AG08396 (cell line): ENCODE measurements at places on chromosomes 4 and X.

GRCh38 chr4:42642101-42642797 is 14.7 kb downstream of the ATP8A1 start:
- no peak for DNase-seq

DNA sequence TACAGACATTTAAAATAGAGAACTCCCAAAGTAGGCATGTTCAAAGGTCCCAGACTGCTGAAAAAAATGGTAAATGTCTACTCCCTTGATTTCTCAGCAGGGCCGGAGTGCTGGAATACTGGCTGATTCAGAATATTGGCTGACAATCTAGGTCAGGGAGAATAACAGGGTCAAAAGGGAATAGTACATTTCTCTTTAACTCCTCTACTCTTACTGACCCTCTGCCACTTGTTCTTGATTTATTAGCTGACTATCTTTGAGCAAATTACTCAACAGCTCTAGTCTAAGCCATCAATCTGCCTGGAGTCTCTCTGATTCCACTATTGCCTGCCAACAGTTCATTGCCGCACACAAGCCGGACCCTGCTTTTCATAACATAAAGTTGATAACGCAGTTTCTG is 19.7 kb upstream of the NWD2 start:
- no peak for DNase-seq

GRCh38 chr4:183960046-183960420 is 54.9 kb downstream of the STOX2 start:
- peak; percentile 38 for DNase-seq

DNA sequence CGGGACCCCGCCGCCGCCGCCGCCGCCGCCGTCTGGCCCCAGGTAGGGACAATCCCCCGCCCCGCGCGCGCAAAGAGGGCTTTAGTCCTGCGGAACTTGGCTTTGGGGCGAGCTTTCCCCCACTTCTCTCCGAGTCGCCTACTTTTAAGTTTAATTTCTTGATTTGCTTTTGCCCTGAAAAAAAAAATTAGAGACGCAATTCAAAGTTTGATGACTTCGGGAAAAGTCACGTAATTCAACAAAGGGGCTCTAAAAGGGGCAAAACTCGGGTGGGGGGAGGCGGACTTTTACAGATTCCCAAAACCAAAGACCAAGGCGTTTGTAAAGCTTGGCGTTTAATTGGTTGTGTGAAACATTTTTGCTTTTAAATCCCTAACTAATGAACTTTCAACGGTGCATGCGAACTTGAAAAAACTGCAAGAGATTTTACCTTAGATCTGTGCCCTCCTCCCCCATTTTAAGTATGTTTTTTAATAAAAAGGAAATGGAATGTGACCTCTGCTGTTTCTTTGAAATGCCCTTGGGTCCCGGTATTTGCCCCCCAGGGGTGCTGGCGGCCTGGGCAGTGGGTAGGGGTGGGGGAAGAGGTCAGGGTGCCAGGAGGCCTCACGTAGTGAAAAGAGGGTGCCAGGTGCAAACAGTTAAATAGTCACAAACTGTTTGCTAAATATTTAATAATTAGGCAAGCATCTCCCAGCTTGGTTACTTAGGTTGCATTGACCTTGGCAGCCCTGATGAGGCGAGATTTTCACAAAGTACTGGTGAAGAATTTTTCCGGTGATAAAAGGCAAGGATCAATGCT is 209.7 kb downstream of the NWD2 start:
- DNase-seq: no peak

GRCh38 chr4:184415071-184415470 is 59.3 kb downstream of the IRF2 start:
- no peak for DNase-seq

GRCh38 chr4:10704430-10704810 is 19.9 kb upstream of the CLNK start:
- DNase-seq: no peak

DNA sequence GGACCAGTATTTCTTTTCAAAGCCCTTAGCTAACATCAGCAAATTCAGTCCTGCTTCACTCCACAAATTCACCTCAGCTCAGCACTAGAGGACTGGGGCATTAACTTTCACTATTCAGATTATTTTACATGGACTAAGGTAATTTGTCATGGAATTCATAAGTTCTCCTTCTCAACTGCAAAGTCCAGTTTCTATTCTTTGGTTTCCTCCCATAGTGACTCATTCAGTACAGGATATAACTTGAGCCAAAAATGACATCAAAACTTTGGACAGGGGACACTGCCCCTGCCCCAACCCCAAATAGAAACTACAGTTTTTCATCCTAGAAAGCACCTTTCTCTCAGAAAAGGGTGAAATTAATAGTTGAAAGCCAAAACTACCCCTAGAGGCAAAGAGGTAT is 52.7 kb downstream of the COX7B2 start:
- no peak for DNase-seq

DNA sequence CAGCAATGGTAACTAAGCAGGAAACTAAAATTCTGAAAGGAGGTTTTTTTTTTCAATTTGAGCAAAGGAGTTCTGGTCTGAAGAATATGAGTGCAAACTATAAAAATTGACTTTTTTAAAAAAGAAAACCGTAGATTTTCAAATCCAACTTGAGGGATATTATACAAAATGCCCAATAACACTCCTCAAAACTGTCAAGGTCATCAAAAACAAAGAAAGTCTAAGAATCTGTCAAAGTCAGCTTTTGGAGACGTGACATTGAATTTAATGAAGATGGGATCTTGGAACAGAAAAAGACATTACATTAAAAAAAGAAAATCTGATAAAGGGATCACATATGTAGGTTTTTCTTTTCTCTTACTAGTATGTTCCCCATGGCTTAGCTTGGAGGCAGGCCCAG is 40.4 kb upstream of the AR start:
- DNase-seq: no peak

DNA sequence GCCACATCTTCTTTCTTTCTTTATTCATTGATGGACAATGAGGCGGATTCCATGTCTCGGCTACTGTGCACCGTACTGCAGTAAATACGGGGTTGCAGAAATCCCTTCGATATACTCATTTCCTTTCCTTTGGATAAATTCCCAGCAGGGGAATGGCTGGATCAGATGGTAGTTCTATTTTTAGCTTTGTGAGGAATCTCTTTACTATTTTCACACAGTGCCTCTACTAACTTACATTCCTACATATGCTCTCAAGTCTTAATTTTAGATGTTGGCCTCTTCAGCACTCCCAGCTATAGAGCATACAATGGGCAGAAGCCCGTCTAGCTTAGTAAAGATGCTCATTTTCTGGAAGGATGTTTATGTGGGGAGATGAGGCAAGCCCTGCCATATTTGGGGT is 317.4 kb downstream of the ASMT start:
- DNase-seq: no peak

DNA sequence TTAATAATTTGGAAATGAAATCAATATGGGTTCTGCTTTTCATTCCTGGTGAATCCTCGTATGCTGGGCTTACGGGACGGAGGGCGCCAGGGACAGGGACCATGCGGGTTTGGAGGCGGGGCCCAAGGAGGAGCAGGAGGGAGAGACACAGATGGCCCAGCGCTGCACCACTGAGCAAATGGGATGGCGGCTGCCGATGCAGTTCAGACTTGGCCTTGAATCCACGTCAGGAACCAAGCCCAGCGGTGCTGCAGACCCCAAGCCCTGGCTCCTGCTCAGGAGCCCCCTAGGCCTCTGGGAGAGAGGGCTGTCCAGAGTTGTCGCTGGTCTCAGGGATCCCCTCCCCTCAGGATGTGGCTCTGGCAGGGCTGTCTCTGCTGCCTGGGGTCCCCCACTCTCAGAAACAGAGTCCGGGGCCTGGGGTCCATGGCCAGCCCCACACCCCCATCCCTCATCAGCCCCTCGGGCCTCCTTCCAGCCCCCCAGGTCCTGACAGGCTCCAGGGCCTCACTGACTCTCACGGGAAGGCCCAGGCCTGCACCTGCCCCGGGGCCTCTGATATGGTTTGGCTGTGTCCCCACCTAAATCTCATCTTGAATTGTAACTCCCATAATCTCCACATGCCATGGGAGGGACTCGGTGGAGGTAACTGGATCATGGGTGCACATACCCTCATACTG is 75.2 kb downstream of the FAM53A start:
- DNase-seq: no peak

GRCh38 chr4:88419874-88420273 is 37.0 kb upstream of the HERC5 start:
- DNase-seq: no peak

DNA sequence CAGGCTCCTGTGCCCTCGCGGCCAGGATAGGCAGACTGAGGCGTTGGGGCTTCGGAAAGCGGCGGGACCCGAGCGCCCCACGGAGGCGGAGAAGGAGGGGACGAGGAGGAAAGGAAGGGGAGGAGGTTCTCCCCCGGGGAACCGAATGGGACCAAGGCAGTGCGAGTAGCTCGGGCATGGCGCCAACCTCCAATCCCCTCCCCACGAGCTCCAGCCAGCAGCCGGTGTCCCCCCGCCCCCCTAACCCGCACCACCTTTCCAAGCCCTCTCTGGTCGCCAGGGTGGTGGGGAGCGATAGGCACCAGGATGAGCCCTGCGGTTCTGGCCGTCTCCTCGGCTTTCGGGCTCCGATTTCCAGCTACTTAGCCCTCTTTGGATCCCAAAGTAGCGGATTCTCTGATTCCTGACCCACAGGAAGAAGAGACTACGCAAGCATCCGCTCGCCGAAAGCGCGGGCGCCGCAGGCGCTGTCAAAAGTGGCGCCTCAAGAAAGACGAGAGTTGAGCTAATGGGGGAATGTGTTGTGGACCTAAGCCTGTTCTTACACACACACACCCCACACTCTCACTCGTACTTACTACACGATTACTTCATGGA is 15.2 kb upstream of the ZIC3 start:
- no peak for DNase-seq

DNA sequence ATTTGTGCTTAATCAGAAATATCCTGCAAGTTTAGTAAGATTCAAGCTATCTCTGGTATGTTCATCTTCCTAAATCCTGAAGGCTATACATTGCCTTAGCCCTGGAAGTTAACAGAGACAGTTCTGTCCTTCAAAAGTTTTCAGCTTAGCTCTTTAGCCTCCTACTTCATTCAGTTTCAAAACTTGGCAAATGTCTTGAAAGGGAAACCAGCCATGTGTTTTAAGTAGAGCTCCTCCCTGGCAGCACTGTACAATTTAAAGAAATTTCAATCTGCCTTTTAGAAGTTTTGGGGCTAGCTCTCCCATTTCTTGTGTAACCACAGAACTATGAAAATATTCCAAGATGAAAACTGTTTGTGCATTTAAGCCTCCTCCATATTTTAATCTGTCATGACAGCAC is 47.0 kb downstream of the FANCB start:
- DNase-seq: no peak

DNA sequence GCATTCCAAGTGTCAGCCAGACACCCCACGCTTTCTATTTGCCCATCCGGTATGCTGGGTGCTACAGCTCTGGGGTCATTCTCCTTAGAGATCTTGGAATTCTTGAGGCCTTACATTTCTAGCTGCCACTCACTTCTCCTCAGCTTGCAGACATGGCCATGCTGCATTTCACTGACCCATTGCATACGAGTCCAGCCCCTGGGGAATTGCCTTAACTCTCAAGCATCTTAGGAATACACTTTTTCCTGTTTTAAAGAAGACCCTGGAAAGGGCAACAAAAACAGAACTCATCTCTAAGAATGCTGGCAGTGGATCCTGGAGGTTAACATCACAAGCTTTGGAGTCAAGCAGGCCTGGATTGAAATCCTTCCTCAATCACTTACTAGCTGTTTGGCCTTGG is 122.0 kb upstream of the LNX1 start:
- DNase-seq: no peak

GRCh38 chrX:71615954-71616353 is 2.4 kb downstream of the CXCR3 start:
- DNase-seq: no peak

DNA sequence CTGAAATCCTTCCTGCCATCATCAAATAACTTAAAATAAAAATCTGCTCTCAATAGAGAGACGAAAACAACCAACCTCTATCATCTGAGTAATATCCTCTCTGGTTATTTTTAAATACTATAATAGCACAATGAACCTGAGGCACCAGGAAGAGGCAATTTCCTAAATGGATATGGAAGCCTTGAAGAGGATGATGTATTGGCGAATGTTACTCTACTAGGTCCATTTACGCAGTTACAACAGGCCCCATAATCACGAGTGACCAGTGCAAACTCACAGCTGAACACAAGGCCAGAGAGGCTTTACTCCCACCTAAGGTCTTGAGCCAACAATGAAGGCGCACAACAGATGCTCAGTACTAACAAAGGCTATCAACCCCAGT is 678.8 kb upstream of the NR3C2 start:
- DNase-seq: no peak

DNA sequence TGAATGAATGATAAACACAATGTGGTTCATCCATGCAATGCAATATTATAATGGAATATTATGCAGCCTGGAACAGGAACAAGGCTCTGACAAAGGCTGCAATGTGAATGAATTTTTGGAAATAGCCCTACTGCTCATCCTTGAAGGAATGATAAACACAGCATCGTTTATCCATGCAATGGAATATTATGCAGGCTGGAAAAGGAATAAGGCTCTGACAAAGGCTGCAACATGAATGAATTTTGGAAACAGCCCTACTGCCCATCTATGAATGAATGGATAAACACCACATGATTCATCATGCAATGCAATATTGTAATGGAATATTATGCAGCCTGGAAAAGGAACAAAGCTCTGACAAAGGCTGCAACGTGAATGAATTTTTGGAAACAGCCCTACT is 159.4 kb downstream of the CRLF2 start:
- DNase-seq: no peak

- no peak for DNase-seq
Observed at GRCh38 chr4:40264995-40265909, 68.4 kb downstream of the RHOH start.

DNA sequence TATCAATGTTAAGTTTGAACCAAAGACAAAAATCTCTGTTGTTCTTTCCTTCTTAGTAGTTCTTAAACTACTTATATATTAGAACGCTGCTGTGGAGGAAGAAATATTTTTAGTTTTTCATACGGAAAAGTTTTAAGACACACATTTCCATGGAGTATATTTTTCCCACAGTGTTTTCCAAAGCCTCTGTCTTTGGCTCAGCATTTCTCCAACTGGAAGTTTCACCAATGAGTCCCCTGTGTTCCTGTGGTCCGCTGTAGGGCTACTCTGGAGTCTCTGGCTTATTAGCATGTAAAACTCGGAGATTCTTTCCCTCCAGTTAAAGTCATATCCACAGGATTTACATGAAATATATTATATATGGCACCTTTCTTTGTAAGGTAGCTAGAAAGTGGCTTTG is 249.0 kb downstream of the CBR4 start:
- DNase-seq: no peak

GRCh38 chr4:72295966-72296557 is 264.3 kb downstream of the NPFFR2 start:
- peak; percentile 25 for DNase-seq

GRCh38 chr4:38686682-38687081 is 22.7 kb downstream of the KLF3 start:
- DNase-seq: no peak

DNA sequence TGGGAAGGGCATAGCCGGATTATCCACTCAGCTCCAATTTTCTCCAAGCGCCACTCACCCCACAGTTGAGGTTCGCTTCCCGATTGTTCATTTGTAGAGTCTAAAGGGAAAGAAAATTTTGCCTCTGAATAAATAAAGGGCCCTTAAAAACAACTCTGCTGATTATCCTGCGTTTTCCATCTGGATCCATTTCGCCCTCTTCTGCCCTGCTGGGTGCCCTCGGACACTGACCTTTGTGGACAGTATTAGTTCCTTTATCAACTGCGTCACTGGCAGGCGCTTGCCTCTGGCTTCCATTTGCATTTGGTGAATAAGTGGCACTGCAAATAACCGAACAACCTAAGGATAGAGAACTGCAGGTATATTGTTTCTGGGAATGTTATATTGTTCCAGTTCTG is 10.1 kb downstream of the GSX2 start:
- DNase-seq: no peak
